Activated CD8-positive, alpha-beta memory T cell treated with anti-CD3 and anti-CD28 coated beads for 1 hour (primary cell): ENCODE measurements at places on chromosomes 3 and 15.
A peak's percentile ranks its signal among the peaks of the same experiment; 100 is the strongest.

- DNase-seq, result no peak
These were observed 54.5 kb upstream of the LRIG1 start for GRCh38 chr3:66555214-66555844.

GRCh38 chr3:8597219-8597853 is 47.3 kb downstream of the SSUH2 start:
- DNase-seq, result no peak

GRCh38 chr3:88987776-88988175 is 119.6 kb upstream of the EPHA3 start:
- no peak for DNase-seq

DNA sequence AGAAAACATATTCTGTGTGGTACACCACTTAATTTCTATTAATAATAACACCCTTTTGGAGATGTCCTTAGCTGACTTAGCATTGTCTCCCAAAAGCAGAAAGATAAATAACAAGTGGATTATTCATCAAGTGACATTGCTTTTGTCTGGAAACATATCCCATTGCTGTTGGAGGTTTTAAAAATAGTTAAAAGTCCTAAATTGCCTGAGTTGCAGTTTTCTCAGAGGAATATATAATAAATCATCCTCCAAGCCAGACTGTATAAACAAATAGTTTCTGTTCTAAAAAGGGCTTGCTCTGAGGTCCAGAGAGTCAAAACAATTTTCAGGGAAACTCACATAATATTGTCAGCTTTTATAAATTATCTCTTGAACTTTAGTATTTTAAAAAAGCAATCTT is 60.4 kb upstream of the CD96 start:
- no peak for DNase-seq

GRCh38 chr15:27170851-27171250 is 199.9 kb downstream of the GABRG3 start:
- DNase-seq, result no peak

GRCh38 chr3:134111616-134112015 is 81.9 kb upstream of the SLCO2A1 start:
- no peak for DNase-seq

- no peak for DNase-seq
These were observed 219.9 kb downstream of the OPA1 start for GRCh38 chr3:193812791-193813500.

DNA sequence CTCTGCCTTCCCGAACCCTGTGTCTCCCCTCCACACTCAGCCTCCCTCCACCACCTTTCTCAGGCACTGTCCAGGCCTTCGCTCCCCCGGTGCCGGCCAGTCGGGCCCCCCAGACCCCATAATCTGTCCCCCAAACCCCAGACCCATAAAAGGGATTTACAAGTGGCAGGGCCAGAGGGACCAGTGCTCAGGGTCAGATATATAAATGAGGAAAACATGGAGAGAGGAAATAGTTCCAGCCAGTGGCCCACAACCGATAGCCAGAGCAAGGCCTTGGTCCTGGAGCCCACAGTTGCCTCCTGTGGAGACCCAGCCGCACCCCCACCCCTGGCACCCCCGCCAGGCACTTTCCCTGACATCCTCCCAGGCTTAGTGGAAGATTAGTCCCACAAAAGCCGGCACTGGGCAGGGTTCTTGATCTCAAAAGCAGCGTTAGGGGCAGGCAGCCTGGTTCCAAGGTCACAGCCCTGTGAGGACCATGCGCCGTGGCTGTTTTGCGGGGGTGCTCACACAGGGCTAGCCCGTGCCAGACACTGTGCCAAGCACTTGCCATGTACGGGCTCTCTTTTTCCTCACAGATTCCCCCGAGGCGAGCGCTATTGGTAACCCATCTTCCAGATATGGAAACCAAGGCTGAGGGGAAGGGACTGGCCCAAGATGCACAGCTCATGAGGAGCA is 1.1 kb upstream of the PLXND1 start:
- no peak for DNase-seq

- no peak for DNase-seq
These were observed 6.5 kb downstream of the A4GNT start for GRCh38 chr3:138125548-138126221.

- no peak for DNase-seq
These were observed 214.7 kb upstream of the CHRNA7 start for GRCh38 chr15:31815411-31816155.

GRCh38 chr3:69181592-69182211 is 59.3 kb upstream of the LMOD3 start:
- DNase-seq, result no peak

DNA sequence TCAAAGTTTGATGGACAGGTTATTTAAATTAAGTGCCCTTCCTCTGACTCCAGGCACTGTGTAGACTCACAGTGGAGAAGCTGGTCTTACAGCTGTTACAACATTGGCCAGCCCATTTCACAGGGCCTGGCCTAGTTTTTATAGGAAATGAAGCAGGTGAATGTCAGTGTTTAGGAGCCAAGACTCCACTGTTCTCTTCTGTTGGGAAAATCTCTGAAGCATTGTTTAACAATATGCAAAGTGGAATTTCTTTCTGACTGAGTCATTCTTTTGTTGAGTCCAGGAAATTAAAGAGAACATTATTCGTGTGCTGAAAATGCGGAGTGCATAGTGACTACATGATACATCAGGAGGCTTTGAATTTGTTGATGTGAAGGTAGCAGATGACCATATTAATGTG is 64.7 kb downstream of the ARRDC4 start:
- DNase-seq, result no peak

DNA sequence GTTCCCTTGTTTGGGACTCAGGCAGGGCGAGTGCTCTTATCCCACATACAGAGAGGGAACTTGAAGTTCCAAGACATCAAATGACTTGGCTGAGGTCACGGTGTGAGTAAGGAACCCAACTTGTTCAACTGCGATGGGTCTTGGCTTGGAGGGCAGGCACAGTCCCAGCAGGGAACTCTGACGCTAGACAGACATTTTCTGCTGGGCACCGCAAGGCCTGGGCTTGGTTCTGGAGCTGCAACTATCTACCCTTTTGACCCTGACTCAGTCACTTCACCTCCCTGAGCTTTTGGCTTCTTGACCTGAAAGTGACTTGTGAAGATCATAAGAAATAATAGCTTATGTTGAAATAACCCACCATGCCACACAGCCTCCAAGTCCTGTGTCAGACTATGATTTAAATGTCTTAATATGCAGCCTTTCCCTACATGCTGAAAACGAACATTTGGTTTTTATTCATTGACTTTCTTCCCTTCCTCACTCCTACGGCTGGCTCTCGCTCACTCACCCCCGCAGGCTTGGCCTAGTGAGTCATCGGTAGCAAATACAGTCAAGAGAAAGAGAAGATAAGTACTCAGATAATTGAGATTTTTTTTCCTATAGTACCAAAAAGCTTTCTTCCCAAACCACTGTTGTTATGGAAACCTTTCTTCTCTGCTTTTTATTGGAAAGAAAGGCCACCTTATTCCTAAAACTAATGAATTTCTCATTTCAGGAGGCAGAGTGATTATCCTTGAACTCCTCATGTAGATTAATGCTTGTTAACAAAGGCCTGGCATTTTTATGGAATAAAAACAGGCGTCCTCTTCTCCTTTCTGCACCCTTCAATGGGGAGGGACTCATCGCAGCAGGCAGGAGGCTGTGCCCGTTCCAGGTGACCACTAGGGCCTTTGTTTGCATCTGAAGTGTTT is 178.4 kb downstream of the ATP10A start:
- no peak for DNase-seq

GRCh38 chr15:68318931-68319909 is 41.7 kb downstream of the FEM1B start:
- no peak for DNase-seq

DNA sequence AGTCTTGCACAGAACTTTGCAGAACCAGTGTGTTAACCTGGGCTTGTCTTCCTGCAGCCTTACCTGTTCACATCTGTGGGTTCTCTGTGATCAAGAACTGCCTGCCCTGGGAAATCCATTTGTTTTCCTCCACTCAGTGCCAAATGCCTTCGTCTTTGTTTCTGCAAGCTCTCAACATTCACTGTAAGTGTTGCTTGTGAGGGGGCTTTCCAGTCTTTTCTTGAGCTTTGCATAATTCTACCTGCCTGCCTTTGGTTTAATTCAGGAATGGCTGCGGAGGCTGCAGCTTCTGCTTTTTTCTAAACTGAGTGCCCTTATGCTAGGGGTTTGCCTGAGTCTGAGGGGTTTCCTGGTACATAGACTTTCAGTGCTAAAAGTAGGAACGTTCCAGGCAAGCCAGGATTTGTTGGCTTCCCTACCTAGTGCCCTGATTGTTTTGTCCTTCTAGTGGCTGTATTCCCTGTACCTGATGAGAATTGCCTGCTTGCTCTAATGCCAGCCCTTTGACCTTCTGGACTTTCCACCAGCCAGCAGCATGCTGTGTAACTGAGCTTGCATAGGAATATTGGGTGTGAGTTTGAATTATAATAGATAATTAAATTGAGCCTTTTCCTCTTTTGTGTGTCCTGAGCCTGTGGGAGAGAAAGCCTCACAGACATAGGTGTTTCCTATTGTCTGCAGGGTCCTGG is 96.6 kb upstream of the CLSTN2 start:
- no peak for DNase-seq

DNA sequence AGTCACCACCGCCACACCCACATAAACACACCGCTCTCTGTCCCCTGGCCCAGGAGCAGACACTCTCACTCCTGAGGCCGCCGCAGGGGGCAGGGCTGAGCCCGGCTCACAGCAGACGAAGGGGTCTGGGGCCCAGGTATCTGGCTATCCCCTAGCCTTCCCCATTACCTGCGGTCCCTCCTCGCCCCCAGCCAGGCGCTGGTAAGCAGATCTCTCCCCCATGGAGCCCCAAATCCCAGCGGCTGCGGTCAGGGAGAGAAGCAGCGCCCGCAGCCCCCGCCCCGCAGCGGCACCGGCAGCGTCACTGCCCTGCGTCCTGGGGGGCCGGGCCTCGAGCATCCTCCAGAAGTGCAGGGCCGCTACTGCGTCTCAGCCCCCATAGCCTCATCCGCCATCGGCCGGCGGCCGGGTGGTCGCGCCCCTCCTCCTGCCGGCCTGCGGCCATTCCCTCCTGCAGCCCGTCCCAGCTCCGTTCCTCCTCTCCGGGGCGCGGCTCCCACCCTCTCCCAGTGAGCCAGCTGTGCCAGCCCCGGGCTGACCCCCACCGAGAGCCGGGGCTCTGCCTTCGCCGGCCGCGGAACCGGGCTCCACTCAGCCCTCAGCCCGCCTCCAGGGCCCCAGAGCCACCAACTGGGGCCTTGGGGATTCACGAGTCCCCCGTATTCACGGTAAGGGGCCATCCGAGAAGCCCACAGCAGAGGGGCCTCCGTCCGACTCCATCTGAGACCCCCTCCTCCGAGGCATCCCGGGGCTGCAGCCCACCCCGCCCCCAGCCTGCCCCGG is 13.1 kb downstream of the TNK2 start:
- DNase-seq, result peak; percentile 53

DNA sequence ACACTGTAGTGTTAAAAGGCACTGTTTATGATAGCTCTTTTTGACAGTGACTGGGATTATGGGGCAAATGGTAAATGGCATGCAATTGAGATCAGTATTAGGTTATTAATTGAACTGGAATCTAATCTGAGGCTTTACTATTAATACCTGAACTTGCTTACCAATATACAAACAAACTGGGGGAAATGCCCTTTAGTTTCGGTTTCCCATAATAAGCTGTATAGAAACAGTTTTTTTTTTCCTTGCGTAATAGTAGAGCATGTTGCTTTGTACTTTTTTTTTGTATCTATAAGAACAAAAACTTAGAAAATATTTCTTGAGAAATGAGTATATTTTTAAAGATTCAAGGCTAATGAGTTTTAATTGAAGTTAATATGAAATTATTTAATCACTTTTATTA is 95.0 kb downstream of the FNDC3B start:
- DNase-seq, result no peak

DNA sequence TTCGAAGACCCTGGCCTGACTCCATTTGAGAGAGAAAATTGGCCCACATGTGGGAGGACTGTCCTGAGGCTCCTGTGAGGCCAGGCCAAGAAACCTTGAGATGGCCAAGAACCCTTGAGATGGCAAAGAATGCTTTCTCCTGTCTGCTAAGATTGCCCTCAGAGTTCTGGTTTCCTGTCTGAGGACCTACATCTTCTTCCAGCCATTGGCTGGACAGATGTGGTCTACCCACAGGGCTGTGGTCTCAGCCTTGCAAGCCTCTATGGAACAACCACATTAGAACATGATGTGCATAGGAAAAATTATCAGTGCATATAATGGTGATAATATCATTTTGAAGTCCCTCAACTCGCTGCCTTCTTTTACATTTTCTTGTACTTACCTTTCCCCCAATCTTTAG is 10.8 kb upstream of the RASA2 start:
- no peak for DNase-seq

GRCh38 chr15:25930931-25931330 is 67.8 kb upstream of the ATP10A start:
- DNase-seq, result no peak

DNA sequence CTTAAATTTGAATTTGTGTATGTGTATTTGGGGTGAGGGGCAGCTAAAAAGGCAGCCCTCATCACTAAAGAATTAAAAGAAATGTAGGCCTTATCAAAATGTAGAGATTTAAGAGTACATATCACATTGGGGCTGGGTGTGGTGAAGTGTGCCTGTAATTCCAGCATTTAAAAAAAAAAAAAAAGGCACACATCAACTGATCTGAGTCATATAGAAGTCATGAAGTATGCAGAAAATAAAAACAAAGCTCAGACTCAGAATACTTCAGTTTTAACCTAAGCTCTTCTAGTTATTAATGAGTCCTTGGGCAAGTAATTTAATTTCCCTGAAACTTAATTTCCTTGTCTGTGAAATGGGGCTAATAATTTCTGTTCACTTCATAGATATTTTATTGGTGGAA is 31.6 kb downstream of the SLC24A1 start:
- no peak for DNase-seq

DNA sequence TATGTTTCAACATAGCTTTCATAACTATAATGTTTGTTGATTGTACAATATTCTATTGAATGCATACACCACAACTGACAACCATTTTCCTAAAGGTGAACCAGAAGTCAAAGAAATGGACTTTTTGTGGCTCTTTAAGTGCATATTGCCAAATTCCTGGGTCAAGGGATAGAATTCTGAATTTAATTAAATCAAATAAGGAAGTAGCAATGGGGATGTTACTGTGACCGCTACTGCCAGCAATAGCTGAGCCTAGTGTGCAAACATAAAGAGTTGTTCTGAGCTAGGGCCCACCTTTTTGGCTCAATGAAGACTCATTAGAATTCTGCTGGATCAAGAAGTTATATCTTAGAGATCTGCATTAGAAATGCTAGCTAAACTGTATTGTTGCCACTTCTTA is 17.3 kb upstream of the KBTBD8 start:
- no peak for DNase-seq

DNA sequence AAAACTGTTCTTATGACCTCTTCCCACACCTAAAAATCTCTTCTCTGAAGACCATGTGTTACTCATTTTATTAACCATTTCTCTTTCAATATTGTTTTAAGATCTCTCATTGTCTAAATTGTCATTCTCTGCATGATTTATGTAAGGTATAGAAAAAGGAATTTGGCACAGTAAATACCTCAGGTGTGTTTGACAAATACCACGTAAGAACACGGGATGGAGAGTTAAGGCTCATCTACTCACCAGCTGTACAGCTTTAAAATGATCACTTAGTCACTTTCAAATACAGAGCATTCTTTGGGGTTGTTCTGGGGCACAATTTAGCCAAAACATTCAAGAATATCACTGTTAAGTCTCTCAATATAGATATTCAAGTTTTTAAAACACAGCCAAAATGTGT is 627.1 kb downstream of the MCTP2 start:
- no peak for DNase-seq
